Neuronal stem cell (in vitro differentiated cells): ENCODE measurements at places on chromosomes 6 and 20.
A peak's percentile ranks its signal among the peaks of the same experiment; 100 is the strongest.

DNA sequence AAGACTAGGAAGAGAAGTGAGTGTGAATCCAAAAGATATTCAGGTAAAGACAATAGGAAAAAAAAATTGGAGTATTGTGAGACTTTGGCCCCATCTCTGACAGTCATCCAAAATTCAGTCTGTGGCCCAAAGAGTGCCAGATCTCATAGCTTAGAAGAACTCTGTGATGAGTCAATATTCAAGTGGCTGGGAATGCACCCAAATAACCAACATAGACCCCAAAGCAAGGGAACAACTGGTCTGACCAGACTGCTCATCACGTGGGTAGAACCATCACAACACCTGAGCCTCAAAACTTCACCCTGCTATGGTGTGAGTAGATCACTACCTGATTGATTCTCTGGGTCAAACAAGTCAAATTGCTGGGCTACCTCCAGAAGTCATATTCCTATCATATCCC, 51.1 kb upstream of the TRDN start:
- H3K36me3 ChIP-seq, result no peaks in the 10 kb centered on the region
- H3K4me3 ChIP-seq, result no peak overlapping the region
- H3K4me1 ChIP-seq, result no peaks in the 10 kb centered on the region
- no peak for DNase-seq

DNA sequence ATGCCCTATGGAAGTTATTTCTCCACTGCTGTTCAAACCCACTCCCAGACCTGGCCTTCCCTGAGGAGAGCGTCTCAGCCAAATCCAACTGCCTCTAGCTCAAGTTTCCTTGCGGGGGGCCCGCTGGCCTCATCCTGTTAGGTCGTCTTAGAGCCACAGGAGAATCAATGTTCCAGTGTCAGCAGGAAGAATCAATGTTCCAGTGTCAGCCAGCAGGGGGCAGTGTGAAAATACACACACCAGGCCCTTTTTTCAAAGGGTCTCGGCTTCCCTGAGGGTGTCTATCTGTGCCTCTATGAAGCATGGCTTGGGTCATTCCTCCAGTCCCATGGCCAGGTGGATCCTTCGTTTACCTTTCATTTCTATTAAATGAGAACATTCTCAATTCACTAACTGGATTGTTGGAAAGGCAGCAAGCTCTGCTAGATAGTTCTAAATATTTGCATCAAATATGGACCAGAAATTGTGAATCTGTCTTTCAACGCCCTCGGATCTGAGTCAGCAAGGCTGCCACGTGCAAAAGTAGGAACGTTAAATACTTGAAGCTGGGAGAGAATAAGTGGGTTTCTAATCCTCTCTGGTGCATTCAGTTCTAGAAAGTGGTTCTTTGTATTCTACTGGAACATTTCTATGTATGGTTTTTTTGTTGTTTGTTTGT, 19.2 kb downstream of the PRND start:
- DNase-seq, result peak; percentile 64
- no peak overlapping the region for H3K27ac ChIP-seq
- H3K4me1 ChIP-seq, result no peaks in the 10 kb centered on the region
- H3K36me3 ChIP-seq, result no peaks in the 10 kb centered on the region
- no peak overlapping the region for H3K4me3 ChIP-seq
- no peaks in the 10 kb centered on the region for H3K27me3 ChIP-seq

- no peaks in the 10 kb centered on the region for H3K4me1 ChIP-seq
- no peak overlapping the region for H3K27ac ChIP-seq
- H3K4me3 ChIP-seq, result no peak overlapping the region
These were observed 285.4 kb downstream of the PHACTR1 start for GRCh38 chr6:13001927-13002326.

DNA sequence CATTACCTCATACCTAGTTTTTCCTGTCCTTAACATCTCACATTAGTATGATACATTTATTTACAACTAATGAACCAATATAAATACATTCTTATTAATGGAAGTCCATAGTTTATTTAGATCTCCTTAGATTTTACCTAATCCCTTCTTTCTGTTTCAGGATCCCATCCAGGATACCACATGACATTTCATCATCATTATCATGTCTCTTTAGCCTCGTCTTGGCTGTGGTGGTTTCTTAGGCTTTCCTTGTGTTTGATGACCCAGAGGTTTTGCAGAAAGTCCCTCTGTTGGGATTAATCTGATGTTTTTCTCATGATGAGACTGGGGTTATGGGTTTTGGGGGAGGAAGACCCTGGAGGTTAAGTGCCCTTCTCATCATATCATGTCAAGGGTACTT, 89.3 kb upstream of the IYD start:
- no peaks in the 10 kb centered on the region for H3K4me1 ChIP-seq
- no peak for DNase-seq
- H3K36me3 ChIP-seq, result no peaks in the 10 kb centered on the region
- no peak overlapping the region for H3K4me3 ChIP-seq

DNA sequence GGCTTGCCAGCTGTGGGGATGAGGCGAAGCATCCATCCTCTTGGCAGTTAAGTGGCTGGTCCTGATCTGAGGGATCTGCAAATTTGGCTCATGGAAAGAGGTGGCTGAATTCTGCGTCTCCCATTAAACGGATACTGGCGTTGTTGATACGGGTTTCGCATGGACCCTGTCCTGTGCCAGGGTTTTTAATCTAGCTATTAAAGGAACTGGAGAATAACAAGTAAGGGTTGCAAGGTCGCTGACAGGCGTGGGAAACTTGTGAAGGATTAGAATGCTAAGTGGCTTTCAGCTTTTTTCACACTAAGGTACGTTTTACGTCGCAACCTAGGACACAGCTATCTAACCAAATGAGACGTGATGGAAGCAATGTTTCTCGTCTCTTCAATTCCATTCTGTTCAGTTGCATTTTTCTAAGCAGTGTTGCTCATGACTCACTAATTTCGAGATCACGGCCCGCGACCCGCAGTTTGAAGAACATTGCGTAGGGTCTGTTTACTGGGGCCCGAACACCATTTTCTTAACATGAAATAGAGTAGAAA, 852 bp downstream of the GMNN start:
- peaks cover 9% of the 10 kb centered on the region for H3K4me1 ChIP-seq
- H3K27me3 ChIP-seq, result no peaks in the 10 kb centered on the region
- H3K36me3 ChIP-seq, result peaks cover 46% of the 10 kb centered on the region
- peak overlapping the region; percentile 83 for H3K4me3 ChIP-seq

- no peak overlapping the region for H3K27ac ChIP-seq
- peak; percentile 77 for DNase-seq
- no peaks in the 10 kb centered on the region for H3K36me3 ChIP-seq
- no peaks in the 10 kb centered on the region for H3K4me1 ChIP-seq
- H3K4me3 ChIP-seq, result no peak overlapping the region
These were observed 106.2 kb downstream of the JPH2 start for GRCh38 chr20:44080646-44081267.

DNA sequence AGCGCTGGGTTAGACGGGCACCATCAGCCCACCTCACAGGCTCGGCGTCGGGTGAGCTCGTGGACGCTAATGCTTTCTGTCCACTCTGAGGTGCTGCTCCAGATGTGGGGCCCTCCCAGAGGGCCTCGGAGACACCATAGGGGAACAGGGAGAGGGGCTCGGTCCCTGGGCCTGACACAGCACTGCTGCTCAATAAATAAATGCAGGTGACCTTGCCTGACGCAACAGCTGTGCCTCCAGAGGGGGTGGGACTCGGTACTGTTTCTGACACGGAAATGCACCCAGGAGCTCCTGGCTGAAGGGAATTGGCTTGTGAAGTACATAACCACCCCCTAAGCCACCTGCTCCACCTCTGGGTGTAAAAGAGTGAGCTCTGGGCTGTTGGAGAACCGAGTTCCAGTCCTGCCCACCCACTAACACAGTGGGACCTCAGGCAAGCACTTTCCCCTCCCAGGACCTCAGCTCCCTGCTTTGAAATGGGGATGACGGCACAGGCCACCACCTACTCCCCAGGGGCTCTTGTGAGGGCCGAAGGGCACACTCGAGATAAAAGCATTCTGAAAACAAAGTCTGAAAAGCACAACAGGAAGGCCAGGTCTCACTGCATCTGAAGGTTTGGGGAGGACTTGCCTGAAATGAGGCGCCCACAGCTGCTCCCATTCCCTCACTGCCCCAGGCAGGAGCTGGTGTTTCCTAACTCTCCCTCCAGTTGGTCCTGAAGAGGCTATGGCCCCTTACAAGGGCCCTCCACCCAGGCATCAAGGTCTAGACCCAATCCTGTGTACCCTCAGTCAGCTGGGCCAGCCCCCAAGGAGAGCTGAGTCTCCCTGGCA, 6.7 kb downstream of the KCNK15 start:
- H3K4me1 ChIP-seq, result no peaks in the 10 kb centered on the region
- H3K36me3 ChIP-seq, result no peaks in the 10 kb centered on the region
- no peak for DNase-seq
- H3K27me3 ChIP-seq, result no peaks in the 10 kb centered on the region
- no peak overlapping the region for H3K4me3 ChIP-seq

GRCh38 chr6:74606582-74607071, 599.2 kb downstream of the COL12A1 start:
- no peaks in the 10 kb centered on the region for H3K27me3 ChIP-seq
- no peaks in the 10 kb centered on the region for H3K36me3 ChIP-seq
- H3K4me3 ChIP-seq, result no peak overlapping the region
- no peaks in the 10 kb centered on the region for H3K4me1 ChIP-seq
- DNase-seq, result no peak
- no peak overlapping the region for H3K27ac ChIP-seq

DNA sequence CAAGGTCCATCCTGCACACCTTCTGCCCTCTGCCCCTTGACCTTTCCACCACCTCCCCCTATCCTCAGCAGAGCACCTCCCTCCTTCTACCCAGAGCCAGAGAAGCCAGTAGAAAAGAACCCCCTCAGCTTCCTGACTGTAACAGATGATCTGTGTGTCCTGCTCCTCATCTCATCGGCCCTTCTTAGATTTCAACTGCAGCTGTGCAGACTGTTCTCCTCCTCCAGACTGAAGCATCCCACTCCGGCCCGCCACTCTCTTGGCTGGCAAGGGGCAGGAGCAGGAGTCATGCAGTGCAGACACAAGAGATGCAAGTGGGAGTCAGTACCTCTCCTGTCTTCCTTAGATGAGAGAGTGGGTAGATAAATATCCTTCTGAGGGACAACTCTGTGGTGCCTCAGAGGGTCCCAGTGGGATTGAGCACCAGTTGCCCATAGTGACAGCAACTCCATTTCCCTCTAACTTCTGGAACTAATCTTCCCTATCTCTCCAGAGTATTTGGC, 163.5 kb upstream of the MLN start:
- H3K27me3 ChIP-seq, result no peaks in the 10 kb centered on the region
- DNase-seq, result no peak
- H3K4me3 ChIP-seq, result no peak overlapping the region

DNA sequence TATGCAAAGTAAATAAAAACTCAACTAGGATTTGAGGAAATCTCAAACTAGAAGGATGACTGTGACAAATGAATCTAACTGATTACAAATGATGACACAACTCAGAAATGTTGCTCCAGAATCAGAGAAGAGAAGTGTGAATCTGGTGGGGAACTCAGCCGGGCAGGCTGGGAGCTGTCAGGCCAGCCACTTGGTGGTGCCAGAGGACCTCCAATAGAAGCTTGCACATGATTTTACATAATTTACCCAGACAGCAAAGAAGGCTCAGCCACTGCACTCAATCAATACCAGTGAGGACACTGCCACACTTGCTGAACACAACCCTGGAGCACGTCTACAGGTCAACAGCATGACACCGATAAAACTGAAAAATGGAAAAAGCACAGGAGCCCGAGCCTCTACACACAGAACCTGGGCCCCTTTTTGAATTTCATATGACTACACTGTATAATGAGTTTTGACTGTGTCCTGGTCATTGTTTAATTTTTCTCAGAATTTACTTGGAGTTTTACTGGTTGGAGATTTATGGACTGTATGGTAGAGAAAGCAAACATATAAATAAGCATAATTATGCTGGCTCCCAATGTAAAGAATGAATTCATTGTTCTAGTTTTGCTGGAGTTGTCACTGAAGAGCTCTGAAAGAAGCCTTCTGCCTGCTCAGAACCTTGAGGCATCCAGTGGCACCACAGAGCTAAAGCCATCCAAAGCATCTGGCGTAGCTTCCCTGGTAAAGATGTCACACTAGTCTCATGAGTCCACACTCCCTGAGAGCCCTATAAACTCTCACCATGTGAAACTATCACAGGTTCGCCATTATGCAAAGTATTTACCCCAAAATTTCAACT, 296.5 kb downstream of the THBS2 start:
- H3K4me1 ChIP-seq, result no peaks in the 10 kb centered on the region
- no peaks in the 10 kb centered on the region for H3K27me3 ChIP-seq
- no peaks in the 10 kb centered on the region for H3K36me3 ChIP-seq
- no peak overlapping the region for H3K4me3 ChIP-seq

GRCh38 chr6:79818471-79818870, 128.9 kb downstream of the ELOVL4 start:
- no peak overlapping the region for H3K27ac ChIP-seq
- H3K4me1 ChIP-seq, result no peaks in the 10 kb centered on the region
- DNase-seq, result no peak
- H3K36me3 ChIP-seq, result no peaks in the 10 kb centered on the region
- no peaks in the 10 kb centered on the region for H3K27me3 ChIP-seq

DNA sequence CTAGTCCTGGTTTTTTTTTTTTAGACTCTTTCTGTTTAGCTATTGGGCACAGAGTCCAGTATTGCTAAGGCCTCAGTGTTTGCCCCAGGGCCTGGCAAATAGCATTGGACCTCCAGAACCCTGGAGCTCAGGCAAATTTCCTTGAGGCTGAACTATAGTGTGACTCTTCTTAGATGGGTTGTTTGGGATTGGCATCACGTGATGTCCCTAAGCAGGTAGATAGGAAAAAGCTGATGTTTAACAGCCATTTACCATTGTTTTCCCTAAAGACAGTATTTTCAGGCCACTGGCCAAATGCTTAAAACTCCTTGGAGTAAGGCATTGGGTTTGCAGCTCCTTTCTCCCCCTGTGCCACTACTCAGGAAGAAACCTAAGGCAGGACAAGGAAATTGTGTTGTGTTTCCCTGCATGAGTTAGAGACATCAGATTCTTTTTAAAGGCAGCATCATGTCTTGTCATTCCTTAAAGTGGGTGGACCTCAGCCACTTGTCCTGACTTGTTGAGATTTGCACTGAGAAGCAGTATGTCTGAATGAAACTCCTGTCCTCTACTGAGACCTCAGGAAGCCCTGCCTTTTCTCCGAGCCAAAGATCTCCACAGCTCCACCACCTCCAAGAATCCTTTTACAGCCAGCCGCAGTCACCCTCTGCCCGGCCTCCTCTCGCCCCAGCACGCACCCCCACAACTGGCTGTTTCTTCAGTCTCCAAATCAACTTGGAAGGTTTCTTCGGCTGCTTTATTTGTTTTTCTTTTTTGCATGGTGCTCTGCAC, 46.2 kb upstream of the RNF144B start:
- no peak for DNase-seq
- no peak overlapping the region for H3K4me3 ChIP-seq
- no peaks in the 10 kb centered on the region for H3K27me3 ChIP-seq
- H3K27ac ChIP-seq, result no peak overlapping the region
- no peaks in the 10 kb centered on the region for H3K4me1 ChIP-seq

- H3K36me3 ChIP-seq, result no peaks in the 10 kb centered on the region
- no peak for DNase-seq
- no peak overlapping the region for H3K27ac ChIP-seq
- H3K4me3 ChIP-seq, result no peak overlapping the region
These were observed 19.6 kb downstream of the FOXC1 start for GRCh38 chr6:1629316-1629715.

GRCh38 chr6:165571721-165572132, 91.3 kb downstream of the PDE10A start:
- DNase-seq, result no peak
- H3K4me1 ChIP-seq, result peaks cover 7% of the 10 kb centered on the region
- H3K4me3 ChIP-seq, result no peak overlapping the region
- no peaks in the 10 kb centered on the region for H3K27me3 ChIP-seq
